ENCODE measurements at places on chromosomes 5 and 9.
A peak's percentile ranks its signal among the peaks of the same experiment; 100 is the strongest.

- DNase-seq: no peak
Measured at GRCh38 chr5:76473661-76474060, 70.6 kb downstream of the IQGAP2 start.

DNA sequence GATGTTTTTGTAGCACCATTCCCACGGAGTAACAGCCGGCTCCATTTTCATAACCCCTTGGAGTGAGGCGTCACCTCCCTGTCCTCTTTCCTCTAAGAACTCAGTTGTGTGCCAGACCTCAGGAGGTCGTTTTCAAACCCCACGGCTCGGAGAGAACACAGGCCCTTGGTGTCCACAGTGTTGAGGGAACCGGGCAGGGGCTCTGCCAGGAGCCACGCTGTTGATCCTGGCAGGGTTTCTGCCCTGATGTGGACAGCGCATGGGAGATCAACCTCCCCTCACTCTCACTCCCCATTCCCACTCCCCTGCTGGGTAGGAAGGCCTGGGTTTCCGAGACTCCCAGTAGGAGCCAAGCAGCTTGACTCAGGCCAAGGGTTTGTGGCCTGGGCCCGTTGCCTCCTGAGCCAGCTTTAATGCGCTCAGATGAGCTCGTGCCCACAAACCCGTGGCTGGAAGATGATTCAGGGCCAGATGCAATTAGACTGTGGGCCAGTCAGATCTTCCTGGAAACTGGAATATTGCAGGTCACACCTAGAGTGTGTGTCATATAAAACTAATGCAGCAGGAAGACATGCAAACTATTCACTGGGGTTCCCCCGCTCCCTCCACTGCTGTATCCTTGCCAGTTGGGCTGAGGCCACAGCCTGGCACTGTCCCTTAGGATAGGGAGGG lies 133.4 kb downstream of the SLC12A2 start:
- DNase-seq: peak; percentile 93

GRCh38 chr9:93057042-93057702 lies 1.3 kb upstream of the SUSD3 start:
- DNase-seq: no peak

- no peak for DNase-seq
Measured at GRCh38 chr5:179805070-179805528, 1.6 kb downstream of the MGAT4B start.

DNA sequence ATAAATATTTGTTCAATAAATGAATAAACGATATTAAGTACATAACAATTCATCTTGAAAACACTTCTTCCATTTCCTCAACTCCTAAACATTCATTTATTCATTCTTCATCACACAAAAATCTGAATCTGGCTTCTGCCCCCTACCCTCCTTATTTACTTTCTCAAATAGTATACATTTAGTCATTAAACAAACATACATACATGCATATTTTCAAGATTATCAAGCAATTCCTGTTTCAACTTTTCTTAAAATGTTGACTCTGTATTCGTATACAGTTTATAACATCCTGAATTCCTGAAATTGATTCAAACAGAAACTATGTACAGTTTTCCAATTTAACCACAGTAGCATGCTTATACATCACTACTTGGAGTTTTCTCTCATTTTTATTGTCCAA lies 129.0 kb downstream of the MUSK start:
- peak; percentile 30 for DNase-seq

- peak; percentile 76 for DNase-seq
Measured at GRCh38 chr9:8924562-8924961, 1125.0 kb upstream of the DMAC1 start.

- DNase-seq: no peak
Measured at GRCh38 chr9:86389628-86390027, 35.4 kb upstream of the TUT7 start.

DNA sequence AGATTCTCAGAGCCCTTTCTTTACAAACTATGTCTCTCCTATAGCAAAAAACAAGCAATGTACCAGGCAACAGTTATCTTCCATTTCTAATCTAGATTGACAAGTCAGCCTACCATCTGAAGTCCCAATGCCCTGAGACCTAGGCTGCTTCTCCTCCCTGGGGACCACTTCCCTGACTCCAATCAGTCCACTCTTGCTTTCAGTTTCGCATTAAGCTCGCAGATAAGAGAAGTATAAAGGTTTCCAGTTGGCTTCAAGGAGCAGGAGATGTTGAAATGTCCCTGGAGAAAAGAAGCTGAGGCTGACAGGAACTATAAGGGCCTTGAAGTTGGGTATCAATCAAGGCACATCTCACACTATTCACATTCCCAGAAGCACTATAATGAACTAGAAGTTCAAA lies 32.3 kb downstream of the ERP44 start:
- DNase-seq: no peak

- no peak for DNase-seq
Measured at GRCh38 chr9:109264877-109265587, 55.8 kb downstream of the EPB41L4B start.

- DNase-seq: no peak
Measured at GRCh38 chr5:52883110-52883509, 95.4 kb downstream of the ITGA1 start.

DNA sequence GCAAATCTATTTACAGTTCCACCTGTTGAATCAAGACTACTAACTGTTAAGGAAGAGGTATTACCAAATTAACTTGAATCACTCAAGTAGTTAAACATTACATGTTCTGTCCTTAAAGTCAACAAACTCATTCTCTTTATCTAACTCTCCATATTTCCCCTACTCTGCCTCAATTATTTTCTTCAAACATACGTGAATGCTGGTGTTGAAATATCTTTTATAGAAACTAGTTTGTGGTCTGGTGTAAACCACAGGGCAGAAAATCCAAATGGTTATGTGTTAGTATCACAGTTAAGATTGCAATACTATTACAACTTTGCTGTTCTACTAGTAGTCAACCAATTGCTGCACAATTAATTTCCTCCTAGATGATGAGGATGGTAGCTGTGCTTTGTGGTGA lies 603.5 kb downstream of the KCTD16 start:
- DNase-seq: no peak

GRCh38 chr9:134659688-134660131 lies 18.1 kb downstream of the COL5A1 start:
- DNase-seq: no peak

DNA sequence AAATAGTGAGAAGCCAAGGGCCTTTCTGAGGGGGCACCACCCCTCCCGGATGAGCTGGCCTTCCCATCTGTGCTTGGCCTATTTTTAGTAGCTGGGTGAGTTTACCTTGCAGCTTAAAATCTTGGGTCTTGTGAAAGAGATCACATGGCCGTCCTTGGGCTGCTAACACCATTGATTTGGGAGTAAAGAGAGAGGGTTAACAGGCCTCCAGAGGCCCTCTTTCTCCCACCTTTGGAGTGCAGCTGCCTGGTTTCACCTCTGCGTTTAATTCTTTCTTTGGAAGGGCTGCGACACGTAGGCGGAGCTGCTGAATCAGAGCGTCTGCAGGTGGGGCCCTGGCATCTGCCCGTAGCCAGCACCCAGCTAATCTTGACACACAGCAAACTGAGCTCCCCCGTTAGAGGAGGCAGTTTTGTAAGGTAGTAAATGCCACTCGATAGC lies 12.8 kb downstream of the OLFM1 start:
- DNase-seq: no peak

DNA sequence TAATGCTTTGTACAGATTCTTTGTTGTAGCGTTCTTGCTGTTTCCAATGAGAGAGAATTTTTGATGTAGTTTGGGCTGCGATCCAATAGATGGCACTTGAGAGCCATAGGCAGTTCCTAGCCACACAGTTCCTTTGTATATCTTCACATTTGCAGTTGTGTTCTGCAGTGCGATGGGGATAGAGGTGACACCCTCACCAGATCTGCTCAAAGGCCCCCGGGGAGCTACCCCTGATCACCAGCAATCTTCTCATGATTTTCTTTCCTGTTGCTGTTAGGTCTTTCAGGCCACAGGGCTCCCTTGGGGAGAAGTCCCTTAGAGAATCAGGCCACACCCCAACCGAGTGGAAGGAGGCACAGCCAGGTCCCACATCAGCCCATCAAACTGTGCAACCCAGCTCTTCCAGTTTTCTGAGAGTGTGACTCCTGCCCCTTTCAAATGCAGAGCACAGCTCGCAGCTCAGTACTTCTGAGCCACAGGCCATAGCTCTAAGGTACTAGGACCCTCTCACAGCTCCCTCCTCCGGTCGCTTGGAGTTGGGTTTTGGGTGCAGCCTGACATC lies 353.7 kb downstream of the SLCO4C1 start:
- peak; percentile 36 for DNase-seq

- no peak for DNase-seq
Measured at GRCh38 chr5:79576606-79577289, 35.5 kb upstream of the TENT2 start.

DNA sequence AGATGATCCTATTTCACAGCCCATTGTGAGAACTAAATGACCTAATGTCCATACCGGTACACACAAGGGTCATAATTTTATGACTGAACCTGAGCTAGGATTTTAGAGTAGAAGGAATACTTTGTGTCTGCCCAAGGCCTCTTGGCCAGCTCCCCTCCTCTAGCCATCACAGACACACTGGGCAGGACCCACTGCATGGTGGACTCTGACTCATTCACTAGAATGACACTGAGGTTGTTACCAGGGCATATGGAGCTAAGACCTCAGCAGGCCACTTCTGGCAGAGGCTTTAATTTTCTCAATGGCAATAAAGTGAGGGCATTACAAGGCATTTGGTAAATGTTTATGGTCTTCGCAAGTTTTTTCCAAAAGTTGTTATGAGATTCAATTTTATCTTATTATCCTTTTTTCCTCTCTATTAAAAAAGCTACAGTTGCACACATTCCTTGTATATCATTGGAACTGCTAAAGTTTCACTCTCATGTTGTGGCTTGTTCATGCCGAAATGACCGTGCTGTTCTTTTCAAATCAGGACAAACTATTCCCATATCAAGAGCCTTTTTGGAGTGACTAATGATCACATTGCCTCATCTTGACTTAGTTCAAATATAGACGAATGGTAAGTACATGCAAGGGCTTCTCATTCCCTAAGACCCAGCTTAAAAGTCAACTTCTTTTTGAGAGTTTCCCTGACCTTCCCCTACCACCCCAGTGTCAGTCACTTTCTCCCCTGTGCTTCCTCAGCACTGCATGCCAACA lies 595.7 kb downstream of the ACTL7B start:
- no peak for DNase-seq

GRCh38 chr5:28648108-28648507 lies 1609.7 kb upstream of the CDH9 start:
- peak; percentile 64 for DNase-seq

- no peak for DNase-seq
Measured at GRCh38 chr5:90956511-90957097, 398.0 kb downstream of the ADGRV1 start.

DNA sequence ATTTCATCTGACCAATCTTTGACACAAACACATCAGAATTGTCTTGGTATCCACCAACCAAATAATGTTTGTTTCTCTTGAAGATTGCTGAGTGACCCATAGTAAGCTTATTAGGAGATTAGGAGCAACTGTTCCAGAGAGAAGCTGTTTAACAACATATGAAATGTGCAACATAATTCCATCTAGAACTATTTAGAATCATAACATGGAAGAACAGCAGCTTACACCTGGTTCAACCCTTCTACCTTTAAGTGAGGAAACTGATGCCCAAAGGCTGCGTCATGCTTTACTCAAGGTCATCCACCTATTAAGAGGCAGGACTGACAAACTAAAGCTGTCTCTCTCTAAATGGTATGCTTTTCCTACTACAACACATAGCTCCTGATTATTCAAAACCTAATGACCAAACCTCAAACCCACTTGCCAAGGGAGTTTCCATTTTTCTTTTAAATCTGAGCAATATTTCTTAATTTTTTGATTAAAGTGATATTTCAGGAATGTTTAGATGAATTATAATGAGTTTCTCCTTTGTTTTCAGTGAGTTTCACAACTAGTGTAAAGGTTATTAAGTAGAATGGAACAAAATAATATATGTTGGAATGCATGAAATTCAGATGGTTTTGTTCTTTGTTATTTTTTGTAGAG lies 545.9 kb downstream of the RAB3C start:
- no peak for DNase-seq

GRCh38 chr5:81657386-81657785 lies 93.5 kb downstream of the SSBP2 start:
- no peak for DNase-seq

- peak; percentile 35 for DNase-seq
Measured at GRCh38 chr5:6081727-6082210, 296.6 kb downstream of the MED10 start.

GRCh38 chr5:17872204-17872603 lies 237.9 kb downstream of the TAF11L14 start:
- no peak for DNase-seq

DNA sequence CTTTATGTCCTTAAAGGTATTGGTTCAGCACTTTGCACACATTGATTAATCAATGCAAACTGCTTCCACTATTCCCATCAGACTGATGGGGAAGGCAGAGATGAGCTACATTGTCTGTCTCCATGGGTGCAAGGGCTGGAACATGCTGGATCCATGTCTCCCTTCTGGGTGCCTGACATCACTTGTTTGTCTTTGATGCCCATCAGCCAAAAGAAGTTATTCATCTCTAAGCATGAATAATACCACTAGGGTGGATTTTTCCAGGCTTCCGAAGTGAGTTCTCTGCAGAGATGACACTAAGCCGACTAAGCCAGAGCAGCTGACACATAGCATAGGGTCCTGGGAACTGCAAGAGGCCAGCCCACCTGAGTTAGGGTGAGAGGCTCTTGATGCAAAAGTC lies 8.7 kb downstream of the FGF1 start:
- DNase-seq: peak; percentile 52

DNA sequence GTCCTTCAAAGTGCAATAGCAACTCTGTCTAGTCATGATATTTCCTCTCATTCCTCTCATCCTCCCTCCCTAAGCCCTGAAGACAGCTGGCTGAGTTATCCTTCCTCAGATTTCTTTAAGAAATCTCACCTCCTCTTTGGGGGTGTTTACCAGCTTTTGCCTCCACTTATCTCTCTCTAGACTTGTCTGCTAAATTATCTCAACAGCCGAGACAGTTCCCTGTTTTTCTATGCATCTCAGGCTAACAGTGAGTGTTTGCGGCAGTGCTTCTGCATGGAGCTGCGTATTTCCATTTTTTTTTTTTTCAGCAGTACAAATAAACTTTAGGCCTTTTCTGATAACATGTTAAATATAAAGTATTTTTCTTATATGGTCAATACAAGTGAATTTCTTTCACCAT lies 20.9 kb downstream of the KCTD16 start:
- DNase-seq: no peak

GRCh38 chr5:113005454-113005853 lies 28.9 kb downstream of the DCP2 start:
- no peak for DNase-seq

- no peak for DNase-seq
Measured at GRCh38 chr9:6676254-6676921, 30.9 kb upstream of the GLDC start.

Data from HT1080 (cell line).